ENCODE measurements at places on chromosomes 7 and 10. TPM values are rescaled to one million over a fixed set of nuclear protein-coding genes. Genes with fewer than 3 reads are reported as not detected.

DNA sequence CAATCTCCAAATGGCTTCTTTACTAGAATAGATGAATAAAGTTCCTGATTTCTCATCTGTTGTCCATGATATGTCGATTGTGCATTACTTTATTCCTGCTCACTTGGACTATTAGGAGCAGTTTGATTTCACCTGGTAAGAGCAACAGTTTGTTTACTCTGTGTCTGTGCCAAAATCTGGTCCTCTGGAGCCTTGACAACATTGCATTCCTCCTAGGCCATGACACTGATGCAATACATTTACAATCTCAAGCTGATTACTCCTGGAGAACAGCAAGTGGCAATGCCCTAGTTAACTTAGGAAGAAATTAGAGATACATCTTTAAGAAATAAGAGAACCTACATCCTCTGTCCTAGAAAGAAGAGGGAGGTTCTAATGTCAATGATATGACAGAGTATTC is 71.8 kb downstream of the SGCE start:
- DNase-seq = no peak

DNA sequence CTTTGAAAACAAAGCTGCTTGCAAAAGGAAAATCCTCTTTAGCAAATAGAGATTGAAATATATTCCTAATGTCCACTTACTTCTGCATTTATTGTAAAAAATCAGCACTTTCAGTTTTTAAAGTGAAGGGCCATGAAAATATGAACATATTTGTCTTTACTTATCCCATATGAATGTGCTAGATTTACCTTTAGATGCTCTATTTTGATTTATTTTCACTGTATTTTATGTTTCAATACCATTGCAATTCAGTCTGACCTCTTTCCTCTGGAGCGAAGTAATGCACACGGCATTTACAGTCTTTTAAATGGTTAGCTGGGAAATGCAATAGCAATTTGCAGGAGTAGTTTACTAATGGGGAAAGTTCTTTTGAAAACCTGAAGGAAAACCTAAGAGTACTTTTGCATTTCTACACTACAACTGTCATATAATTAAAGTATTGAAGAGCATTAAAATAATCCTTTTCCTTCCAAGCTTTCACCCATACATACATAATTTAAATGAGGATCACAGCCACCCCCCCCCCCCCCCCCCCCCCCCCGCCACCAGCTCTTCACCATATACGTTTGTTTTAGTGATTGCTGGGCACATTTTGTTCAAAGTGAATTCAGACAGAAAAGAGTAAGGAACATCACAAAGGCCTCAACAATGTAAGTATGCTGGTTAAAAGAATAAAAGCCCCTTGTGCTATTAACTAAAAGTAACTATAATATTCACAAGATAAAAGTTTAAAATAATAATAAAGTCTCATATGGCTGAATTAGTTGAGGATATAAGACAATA is 3.5 kb downstream of the SKIDA1 start:
- no peak for DNase-seq

- DNase-seq = no peak
Observed at GRCh38 chr10:58714409-58714808, 201.7 kb downstream of the BICC1 start.

ELN gene
- not detected for total RNA-seq

DNA sequence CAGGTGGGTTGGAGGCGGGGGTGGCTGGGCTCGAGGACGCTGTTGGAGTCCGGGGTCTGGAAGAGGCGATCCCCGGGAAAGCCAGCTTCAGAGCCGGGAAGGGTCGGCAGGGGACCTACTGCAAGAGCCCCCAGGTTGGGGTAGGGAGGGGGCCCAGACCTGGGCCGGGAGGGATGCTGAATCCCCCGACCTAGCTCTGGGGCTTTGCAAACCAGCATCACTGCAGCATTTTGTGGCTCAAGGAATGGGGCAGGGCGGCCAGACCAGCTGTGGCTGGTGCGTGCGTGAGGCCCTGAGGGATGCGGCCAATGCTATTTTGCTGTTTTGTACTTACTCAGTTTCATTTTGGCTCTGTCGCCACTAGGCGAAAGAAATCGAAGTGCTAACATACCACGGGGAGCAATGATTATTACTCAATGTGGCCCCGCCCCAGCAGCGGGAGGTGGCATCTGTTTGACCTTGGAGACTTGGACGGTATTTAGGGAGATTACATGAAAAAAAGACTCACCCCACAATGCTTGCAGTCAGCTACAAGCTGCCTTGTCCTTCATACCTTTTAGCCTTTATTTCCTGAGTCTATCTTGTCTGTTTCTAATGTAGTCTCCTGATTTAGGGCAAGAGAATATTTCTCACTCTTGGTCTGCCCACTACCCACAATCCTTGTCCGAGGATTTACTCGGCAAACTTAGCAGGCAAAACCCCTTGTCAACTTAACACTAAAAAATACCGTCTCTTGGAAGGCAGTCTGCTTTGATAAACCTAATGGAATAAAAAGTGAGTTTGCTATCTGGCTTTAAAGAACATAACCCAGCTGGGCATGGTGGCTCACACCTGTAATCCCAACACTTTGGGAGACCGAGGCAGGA is 16.2 kb downstream of the HSPB1 start:
- peak; percentile 90 for DNase-seq

GRCh38 chr10:129328546-129328945 is 138.5 kb upstream of the MGMT start:
- no peak for DNase-seq

AZGP1 gene
- not detected for total RNA-seq

DNA sequence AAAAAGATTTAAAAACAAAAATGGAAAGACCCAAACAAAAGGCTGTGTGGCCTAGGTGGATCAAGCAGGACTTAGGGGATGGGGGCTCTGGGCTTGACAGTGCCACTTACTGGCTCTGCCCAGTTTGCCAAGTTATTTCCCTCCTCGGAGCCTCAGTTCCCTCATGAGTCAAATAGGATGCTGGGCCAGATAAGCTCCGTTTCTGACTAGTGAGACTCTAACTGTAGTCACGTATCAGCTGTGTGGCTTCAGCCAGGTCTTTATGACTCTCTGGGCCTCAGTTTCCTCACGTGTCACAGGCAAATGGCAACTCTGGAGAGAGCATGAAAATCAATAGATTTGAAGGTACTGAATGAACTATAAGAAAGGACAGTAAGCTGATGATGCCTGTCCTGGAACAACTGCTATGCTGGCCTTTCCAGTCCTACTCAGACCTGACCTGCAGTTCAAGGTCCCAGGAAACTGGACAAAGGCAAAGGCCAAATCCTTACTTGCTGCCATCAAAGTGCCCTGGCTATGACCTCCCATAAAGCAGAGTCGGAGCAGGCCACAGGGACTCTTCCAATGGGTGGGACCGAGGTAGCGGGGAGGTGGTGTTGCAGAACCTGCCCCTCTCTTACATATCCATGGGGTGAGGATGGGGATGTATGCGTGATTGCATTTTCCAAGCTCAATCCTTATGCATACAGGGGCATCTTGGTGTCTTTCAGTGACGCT is 27.0 kb downstream of the FAM53B start:
- DNase-seq = no peak

DNA sequence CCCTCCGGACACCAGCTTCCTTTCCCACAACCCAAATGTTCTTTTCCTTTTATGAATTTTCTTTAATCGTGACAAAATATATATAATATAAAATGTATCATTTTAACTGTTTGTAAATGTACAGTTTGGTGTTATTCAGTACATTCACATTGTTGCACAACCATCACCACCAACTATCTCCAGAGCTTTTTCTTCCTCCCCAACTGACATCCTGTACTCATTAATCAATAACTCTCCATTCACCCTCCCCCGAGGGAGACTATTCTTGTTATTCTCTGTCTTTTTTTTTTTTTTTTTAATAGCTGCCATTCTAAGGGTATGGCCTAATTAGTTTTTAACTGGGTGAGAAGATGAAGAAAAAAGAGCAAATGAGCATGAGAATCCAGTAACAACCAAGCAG is 30.6 kb upstream of the ITGB1 start:
- DNase-seq = no peak

KCNIP2 gene
- total RNA-seq = 2.4 TPM
